HT1080 (cell line): ENCODE measurements at places on chromosomes 13 and 19.

GRCh38 chr19:55563261-55563690, 17.4 kb downstream of the ZNF579 start:
- DNase-seq: no peak

DNA sequence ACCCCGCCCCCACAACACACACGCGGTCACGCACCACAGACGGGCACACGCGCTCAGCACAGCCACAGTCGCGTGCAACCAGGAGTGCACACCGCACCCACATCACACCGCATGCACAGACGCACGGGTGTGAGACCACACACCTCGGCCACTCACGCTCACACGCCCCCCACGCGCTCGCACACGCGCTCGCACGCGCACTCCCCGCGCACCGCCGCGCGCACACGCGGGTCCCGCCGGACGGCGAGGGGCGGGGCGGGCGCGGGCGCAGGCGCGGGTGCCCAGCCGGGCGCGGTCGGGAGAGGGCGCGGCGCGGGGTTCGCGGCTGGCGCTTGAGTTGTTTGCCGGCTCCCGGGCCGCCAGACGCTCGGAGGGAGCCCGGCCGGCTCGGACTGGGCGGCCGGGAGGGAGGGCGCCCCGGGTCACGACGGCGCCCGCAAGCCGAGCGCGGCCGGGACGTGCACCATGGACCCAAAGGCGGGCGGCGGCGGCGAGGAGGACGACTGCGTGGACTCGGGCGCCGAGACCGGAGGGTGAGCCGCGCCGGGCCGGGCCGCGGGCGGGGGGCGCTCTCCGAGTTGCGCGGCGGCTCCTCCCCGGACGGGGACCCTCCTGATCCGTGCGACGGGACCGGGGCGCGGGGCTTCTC, at the start of gene FAM124A:
Gene FAM124A, plus strand, starts transcription at position 362 of the 649 bp plus-strand sequence. Its CDS starts 104 bp downstream, at position 466.
- DNase-seq: no peak

DNA sequence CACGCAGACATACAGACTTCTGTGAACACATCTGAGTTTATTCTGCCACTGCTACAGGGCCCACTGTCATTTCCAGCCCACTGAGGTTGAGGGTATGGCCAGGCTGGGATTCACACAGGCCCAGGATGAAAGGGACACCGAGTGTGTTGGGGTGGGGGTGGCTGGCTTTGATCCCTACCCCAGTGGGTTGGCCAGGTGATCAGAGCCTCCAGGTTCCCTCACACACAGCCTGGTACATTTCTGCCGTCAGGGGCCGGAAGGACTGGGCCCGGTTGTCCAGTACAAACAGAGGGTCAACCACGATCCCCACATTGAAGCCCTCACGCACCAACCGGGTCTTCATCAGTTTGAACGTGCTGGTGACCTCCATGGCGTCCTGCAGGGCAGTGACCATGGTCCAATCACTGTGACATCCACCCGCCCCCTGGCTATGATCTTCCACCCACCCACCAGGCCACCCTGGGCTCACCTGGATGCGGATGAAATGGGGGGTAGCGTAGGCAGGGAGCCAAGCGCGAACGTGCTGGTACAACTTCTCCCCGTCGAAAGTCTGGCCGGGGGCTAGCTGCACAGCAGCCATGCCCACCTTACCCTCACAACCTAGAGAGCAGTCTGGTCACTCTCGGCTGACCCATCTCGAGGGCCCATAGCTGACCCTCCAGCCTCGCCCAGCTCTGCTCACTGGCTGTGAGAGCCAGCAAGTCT, 13.3 kb downstream of the SLC27A5 start:
- no peak for DNase-seq

DNA sequence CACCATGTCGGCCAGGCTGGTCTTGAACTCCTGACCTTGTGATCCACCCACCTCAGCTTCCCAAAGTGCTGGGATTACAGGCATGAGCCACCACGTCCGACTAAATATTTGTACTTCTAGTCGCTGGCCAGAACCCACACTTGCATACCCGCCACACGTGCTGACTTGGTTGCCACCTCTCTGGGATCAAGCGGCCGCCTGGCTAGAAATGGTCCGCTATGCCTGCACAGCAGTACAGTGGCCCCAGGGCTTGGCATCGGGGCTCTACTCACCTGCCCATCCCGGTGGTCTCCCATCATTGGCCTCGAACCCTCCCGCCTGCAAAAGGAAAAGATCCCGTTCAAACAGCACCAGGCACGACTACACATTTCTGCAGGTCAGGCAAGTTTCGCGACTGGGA, 23.7 kb upstream of the TINCR start:
- no peak for DNase-seq

DNA sequence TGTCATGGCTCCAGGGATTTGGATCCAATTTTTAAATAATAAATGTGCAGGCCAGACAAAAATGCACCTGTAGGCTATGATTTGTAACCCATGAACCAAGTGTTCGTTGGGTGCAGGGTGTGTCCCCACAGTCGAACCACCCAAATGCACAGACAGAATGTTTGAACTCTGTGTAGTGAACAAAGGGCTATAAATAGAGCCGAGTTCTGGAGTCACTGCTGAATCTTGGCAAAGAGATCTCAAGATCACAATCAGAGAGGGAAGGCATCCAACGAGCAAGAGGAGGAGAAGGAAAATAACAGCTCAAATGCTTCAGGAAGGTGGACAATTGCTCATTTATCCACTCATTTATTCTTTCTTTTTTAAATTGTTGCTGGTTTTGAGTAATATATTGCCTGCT, 547.9 kb downstream of the FGF9 start:
- DNase-seq: no peak

- no peak for DNase-seq
Measured at GRCh38 chr19:51809787-51810186, 14.8 kb downstream of the FPR3 start.

GRCh38 chr13:95264225-95264624, 37.0 kb downstream of the ABCC4 start:
- DNase-seq: no peak

- DNase-seq: no peak
Measured at GRCh38 chr13:75326173-75327134, 155.5 kb downstream of the TBC1D4 start.

- no peak for DNase-seq
Measured at GRCh38 chr13:65889368-65889767, 1340.8 kb downstream of the PCDH9 start.

GRCh38 chr19:2227415-2228156, 8.5 kb downstream of the PLEKHJ1 start:
- DNase-seq: no peak

GRCh38 chr19:17555929-17556813, 722 bp downstream of the COLGALT1 start:
- peak; percentile 56 for DNase-seq

GRCh38 chr13:93558637-93559036, 332.0 kb downstream of the GPC6 start:
- DNase-seq: no peak

DNA sequence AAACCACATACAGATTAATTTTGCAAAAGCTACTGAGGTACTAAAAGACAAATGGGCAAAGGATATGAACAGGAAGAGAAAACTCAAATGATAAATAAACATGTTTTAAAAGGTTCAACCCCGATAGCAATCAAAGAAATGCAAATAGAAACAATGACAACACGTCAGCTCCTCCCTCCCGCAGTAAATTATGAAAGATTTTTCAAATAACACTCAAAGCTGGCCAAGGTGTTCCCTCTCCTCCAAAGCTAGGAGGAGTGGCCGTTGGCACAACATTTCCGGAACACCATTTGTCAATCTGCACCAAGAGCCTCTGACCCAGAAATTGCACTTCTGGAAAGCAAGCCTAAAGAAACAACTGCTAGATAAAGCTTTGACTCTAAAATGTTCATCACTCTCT, 28.3 kb downstream of the INSR start:
- DNase-seq: no peak

DNA sequence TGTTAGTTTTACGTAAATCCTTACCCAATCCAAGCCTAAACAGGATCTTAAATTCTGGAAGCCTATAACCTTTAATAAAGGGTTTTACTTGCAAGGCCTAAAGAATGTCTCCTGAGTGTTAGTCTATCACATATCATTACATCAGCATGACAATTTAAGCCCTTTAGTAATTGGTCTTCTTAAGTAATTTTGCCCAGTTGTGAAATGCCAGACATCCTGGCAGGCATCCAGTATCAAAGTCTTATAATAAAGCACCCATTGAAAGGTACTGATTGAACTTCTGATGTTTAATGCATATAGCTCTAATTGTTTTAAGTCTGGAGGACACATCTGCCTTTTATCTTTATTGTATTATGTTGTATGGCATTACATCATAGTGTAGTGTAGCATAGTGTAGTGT, 1078.9 kb downstream of the SLITRK1 start:
- DNase-seq: no peak

DNA sequence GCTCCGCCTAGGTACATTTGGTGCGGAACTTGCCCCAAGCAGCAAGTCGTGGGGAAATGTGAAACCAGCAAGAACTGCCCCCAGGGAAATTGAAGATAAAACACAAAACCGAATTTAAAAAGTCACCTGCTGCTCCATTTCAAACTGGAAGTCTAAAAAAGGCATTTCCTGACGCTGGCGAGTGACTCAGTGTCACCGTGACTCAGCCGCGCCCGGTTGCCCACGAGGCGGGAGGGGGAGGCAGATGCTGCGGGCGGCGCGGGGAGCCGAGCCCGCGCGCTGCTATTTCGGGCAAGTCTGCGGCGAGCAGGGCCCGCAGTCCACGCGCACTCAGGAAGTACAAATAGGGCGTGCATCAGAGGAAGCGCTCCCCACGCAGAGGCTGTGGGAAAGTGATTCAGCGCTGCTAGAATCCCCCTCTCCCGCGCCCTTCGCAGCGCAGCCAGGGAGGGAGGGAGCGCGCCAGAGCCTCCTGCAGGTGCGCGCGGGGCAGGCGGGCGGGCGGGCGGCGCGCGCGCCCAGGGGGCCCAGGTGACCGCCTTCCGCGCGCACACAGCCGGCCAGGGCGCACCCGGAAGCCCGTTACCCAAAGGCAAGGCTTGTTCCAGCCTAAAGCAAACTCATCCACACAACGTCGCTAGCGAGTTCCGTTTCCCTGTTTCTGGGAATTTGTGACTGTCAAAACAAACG, 168.8 kb downstream of the COL4A1 start:
- peak; percentile 88 for DNase-seq

DNA sequence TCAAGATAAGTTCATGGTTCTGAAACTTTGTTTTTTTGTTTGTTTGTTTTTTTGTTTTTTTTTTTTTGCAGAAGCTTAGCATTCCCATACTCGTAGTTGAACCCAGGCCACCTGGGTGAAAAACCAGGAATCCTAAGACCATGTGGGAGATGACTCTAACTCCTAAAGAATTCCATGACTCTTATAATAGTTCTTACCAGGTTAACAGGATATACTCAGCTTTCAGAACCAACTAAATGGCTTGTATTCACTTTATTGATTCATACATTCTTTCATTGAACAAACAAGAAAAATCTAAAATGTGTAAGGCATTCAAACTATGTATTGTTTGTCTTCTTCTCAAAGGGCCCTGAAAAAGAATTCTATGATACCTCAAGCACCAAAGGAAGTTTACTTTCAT, 40.5 kb upstream of the KLF5 start:
- no peak for DNase-seq

DNA sequence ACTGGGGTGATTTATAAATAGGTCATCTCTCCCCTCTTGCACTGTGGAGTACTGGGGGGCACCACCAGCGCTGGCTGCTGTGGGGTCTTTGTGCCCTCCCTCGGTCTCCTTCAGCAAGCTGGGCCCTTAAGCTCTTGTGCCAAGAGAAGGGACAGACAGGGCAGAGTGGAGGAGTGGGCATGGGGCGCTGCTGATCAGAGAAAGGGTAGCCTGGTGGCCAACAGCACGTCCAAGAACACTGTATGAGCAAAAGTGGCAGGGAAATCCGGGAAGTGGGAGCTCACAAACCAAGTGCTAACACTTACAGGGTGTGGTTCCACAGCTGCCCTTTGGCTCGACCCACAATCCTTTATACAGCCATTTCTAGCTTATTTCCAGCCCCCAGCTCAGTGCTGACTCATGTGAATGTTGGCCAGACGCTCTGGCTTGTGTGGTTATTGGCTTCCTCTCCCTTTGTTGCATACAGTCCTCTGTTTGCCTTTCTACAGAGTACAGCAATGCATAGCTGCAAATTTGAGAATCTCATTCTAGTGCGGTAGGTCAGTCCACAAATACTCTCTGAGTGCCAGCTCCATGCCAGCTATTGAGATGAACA, 298.8 kb downstream of the SHISA2 start:
- DNase-seq: peak; percentile 97

DNA sequence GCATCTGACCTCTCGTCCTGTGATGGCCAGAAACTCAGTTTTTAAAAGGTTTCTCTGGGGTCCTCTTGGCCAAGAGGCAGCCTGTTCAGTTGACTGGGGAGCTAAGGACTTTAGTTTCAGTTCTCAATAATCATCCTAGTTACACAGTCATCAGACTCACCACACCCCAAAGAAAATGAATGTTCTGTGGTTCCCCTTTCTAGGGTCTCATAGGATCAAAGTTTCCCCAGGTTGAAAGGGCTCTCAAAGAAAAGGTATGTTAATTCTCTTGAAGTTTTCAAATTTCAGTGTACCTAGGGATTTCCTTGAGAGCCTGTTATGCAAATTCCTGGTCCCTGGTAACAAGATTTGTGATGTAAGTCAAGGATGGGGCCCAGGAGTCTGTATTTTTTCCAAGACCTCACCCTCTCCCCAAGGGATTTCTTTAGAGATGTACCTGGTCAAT, 94.9 kb downstream of the FAM216B start:
- DNase-seq: no peak

DNA sequence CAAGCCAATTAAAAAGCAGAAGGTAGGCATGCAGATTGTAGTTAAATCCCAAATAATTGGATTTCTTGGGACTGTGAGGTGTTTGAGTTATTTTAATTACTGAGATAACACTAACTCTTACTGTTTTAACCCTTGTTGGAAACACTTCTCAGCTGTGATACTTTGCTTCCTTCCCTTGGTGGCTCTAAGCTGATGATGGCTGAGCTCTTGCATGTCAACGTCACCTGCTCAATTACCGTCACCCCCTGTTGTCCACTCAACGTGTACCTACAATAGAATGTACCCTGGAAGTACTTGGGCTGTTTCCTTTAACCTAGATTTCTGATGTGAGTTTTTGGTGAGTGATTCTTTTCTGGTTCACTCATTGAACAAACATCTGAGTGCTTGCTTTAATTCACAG, 303.4 kb downstream of the SLC7A1 start:
- no peak for DNase-seq

DNA sequence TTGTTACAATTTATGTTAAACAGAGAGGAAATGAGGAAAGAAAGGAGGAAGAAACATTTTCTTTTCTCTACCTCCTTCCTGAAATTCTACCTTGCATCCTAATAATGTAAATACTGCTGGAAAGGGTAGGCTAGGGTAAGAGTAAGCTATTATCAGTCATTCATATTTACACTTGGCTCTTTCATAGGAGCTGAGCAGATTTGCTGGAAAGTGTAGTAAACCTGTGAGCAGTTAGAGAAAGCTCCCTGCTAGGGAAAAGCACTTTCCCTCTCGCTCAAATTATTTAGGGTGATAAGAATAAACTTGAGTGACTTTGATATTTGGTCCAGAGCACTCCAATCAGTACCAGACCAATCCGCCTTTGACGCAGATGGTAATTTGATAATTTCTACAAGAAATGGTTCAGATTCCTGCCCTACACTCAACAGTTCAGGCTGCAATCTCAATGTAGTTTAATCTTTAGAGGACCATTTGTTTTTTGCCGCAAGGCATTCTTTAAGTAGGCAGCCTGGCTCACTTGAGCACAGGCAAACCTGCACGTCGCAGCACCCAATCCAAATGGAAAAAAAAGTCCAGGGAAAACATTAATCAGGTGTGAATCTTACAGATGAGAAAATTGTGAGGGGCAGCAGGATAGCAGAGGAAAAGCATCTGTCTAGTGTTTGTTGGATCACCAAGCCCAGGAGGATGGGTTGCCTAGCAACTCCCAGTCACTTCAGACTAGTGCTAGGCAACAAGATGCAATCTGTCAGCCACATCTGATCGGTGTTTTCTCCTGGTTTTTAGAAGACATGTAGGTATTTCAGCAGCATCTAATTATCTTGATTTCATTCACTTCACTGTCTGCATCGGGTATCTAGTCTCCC, 68.6 kb upstream of the KL start:
- DNase-seq: no peak
